EL (cell line): ENCODE measurements at places on chromosomes 3 and 15.

GRCh38 chr3:62622553-62623174 is 249.3 kb upstream of the FEZF2 start:
- peak; percentile 57 for DNase-seq

GRCh38 chr15:78082106-78082742 is 4.7 kb upstream of the TBC1D2B start:
- peak; percentile 45 for DNase-seq

- DNase-seq: no peak
Measured at GRCh38 chr15:81088470-81089013, 45.5 kb upstream of the CFAP161 start.

DNA sequence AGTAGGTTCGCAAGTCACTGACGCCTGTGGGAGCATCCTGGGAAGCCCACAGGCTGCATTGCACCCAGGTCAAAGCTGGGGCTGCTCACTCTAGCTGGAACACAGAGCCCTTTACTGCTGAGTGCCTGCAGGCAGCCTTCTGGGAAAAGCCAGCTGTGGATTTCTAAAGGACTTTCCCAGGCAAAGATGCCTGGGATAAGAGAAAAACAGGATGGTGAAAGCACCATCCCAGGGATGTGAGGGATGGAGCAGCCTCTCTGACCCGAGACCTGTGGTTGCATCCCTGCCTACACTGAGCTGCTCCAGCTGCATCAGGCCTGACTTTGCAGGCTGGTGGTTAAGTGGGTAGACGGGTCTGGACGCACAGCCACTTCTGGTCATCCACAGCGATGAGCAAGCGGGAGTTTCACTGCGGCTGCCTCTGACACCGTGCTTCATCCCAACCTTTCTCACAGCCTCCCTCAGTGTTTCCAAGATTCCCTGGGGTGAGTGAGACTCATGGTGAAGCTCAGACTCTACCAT is 52.5 kb upstream of the AMOTL2 start:
- DNase-seq: peak; percentile 78

DNA sequence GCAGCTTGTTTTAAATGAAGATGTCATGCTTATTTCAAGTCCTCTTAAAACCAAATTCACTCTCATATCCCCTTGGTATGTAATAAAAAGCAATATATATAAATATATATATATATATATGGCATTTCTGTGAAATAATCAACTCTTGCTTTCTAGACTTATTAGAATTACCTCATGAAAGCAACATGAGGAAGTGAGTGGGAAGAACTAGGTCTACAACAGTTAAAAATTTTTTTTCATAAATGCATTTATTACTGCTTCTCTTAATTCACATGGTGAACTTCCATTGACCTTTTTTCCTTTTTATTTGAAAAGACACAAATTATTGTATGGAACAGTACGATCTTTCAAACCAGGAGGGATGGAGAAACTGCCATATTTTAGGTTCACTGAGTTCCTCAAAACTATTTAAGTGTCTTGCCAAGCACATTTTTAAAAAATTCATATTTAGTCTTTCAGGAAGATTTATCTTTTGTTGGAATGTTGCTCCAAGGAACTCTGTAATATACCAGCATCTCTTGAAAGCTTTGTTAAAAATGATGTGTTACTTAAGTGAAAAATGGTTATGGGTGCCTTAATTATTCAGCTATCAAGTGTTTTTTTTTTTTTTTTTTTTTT is 185.2 kb downstream of the GHSR start:
- no peak for DNase-seq

DNA sequence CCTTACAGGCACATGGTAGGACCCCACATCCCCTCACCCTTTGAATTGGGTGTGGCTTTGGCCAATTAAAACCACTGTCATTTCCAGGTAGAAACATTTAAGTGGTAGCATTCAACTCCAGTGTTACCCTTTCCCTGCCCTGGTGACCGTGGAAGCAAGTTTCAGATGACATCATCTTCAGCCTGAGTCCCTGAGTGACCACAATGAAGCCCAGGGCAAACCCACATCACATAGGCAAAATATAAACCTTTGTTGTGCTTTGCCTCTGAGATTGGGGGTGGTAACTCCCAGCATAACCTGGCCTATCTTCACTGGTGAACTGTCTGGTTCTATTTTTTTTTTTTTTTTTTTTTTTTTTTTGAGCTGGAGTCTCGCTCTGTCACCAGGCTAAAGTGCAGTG is 404.0 kb upstream of the WNT5A start:
- DNase-seq: peak; percentile 34

- no peak for DNase-seq
Measured at GRCh38 chr3:101521211-101521701, 8.2 kb upstream of the SENP7 start.

DNA sequence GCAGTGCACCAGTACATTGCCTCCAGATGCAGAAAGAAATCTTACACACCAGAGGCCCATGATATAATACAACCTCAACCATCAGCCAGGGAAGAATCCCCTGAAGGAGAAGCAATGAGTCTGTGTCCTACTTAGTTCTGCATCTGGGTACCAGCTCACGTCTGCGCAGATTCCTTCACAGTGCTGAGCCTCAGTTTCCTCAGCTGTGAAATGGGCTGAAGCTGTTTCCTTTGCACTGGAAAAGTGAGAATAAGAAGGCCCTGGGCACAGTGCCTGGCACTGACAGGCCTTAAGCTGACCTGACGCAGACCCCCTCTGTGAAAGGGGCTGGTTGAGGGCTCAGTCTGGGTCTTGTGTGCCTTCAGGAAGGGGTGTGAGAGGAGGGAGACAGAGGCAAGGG is 20.7 kb downstream of the ATP2B2 start:
- no peak for DNase-seq

DNA sequence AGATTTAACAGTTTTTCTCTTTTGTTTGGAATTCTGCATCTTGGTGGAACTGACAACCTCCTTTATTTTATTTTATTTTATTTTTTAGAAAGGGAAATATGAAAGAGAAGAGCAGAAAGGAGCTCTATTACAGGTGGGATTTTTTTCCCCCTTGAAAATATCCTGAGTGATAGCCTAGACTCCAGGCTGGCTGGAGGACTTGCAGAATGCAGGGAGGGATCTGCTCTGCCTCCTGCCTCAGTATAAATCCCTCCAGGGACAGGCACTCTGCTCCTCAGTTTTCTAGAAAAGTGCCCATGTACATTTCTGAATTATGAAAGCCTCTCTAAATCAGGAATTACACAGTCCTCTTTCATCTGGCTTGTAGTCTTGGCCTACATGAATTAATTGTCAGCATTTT is 173.7 kb downstream of the TMEM108 start:
- DNase-seq: no peak

DNA sequence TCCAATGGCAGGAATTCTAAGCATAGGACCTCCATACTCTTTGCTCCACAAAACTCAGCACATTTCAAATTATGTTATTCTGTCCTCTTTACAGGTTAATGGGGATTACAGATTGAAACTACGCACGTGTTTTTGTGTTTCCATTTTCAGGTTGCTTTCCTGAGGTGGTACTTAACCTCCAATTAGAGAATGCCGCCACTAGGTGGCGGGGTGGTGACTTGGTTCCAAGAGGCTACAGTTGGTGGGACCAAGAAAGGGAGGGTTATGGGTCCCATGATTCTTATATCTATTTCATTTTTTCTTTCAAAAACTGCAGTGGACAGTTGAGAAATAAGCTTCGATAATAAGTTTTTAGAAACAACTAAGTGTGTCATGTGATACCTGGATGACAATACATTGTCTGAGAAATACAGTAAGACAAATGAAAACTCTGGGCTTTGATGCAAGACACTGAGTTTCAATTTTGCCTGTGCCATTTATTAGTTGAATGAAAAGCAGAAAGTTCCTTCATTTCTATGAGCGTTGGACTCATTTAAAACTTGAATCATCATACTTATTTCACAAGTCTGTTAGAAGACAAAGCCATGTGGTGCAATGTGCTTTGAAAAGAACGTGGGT is 539.0 kb downstream of the FGF12 start:
- peak; percentile 37 for DNase-seq

GRCh38 chr15:66860844-66861243 is 158.8 kb downstream of the SMAD6 start:
- DNase-seq: no peak

DNA sequence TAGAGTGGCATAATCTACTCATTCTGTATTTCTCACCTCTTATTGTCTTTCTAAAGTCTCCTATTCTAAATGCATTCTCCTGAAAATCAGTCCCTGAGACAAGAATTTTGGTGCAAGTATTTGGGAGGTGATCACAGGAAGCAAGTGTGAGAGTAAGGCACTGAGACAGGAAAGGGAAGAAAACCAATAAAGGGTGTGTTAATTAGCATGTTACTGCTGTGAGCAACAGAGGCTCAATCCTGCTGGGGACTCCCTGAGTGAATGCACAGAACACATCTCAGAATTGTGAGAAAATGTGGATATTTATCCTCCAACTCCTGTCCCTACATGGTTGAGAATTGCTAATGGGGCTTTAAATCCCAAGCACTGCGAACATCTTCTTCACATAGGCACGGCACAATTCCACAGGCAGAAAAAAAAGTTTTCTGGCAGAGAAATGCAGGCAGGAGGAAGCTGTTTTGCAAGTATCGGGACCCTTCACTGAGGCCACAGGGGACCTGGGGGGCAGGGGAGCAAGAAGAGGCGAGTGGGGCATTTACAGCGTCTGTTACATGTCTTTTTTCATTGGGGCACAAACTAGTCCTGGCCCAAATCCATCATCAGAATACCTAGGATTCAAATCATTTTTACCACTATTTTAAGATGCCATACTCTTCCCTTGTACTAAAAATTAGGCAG is 27.2 kb upstream of the STT3B start:
- no peak for DNase-seq

DNA sequence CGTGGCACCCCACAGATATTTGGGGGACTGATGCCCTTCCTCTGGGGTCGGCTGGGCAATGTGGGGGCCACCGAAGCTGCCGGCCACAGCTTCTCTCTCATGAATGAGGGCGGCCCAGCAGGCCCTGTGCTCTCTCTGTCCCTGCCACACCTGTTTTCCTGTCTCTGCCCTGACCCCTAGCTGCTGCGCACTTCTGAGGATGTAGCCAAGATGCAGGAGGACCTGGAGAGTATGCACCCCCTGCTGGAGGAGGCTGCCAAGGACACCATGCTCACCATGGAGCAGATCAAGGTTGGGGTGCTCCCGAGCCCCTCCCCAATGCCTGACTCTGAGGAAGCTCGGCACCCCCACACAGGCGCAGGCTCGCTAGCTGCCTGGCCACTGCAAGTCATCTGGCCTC is 59.7 kb downstream of the SEMA3G start:
- DNase-seq: peak; percentile 25

DNA sequence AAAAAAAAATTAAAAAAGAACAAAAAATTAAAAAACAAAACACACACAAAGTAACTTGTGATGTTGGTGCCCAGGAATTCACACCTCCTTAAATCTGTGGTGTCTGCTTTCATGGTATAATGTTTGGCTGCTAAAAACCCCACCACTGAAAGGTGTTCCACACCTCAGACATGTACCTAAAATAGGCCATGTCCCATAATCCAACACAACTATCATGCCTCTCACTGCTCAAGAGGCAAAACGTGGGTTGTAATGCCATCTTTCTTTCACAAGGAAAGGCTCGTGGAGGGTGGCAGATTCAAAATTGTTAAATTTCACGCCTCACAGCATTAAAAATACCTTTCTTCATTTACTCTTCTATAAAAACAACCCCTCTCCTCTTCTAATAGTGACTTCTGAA is 29.5 kb downstream of the MKRN2 start:
- DNase-seq: no peak

- DNase-seq: peak; percentile 68
Measured at GRCh38 chr3:100882571-100882984, 110.6 kb downstream of the ABI3BP start.

- no peak for DNase-seq
Measured at GRCh38 chr3:192675958-192676649, 51.2 kb downstream of the FGF12 start.

- DNase-seq: peak; percentile 21
Measured at GRCh38 chr3:191068946-191069813, 129.9 kb upstream of the OSTN start.

GRCh38 chr15:92847841-92848240 is 52.3 kb upstream of the CHD2 start:
- DNase-seq: no peak

DNA sequence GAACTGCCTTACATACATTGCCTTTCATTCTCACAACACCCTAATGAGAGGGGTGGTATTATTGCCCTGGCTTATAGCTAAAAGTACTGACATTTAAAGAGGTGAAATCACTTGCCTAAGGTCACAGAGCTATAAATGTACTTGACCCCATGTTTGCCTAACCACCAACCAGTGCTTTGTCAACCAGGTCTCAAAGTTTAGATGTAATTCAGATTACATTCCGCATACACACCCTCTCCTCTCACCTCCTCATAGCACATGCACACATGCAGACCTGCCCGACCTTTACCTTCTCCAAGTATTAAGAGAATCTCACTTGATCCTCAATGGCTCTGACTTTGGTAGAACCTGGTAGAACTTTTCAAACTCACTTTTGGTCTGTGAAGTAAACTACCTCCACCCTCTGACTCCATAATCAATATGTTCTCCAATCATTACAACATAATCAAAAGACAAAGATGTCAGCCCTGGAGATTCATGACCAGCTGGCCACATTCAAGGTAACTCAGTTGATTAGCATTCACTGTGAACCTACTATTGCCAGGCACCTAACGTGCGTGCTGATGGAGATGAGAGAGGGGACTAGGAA is 63.2 kb upstream of the HES1 start:
- no peak for DNase-seq

DNA sequence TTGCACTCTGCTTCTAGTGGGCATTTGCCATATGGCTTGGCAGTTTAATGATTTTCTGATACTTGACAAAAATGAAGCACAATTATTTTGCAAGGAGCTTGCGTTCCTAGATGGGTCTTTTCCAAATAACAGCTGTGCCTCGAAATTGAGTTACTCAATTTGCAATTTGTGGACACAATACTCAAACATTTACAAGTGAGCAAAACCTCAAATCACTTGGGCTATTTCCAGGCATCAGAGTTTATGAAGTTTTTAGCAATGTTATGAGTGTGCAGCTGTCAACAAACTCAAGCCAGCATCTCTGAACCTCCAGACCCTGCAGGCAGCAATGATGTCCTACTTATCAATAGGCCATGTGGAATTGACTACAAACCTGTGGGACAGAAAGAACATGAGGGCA is 41.3 kb downstream of the NMNAT3 start:
- no peak for DNase-seq

DNA sequence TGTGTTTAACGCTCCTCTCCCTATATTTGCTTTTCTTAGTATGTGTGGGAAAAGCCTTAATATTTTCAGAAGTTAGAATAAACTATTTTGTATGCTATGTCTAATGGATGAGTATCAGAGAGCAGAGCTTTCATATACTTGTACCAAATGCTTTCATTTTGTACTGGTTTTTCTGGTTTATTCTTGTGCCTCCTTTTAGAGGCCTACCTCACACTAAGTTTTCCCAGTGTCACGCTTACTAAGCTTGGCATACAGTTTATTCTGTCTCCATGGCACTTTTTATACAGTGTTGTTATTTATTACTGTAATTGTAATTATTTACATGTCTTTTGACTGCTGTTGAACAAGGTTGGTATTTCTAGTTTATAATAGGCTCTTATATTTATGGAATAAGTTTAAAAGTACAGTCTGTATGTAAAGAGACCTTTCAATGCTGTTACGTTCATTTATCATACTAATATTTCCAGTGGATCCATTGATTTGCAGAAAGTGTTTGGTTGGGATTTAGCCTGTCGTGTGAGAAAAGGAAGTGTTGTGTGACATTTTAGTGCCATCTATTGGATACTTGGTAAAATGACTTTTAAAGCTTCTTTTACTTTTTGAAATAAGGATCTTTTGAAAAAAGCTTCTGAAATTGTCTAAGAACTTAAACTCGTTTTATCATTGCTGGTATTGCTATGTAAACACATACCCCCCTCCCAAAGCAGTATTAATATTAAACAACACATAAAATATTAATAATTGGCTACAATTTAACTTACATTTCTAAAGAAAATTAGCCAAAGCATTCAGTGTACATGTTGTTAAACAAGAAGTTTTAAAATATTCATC is 5.2 kb upstream of the EBLN2 start:
- DNase-seq: peak; percentile 58
